ENCODE measurements at places on chromosomes 11 and 22.

DNA sequence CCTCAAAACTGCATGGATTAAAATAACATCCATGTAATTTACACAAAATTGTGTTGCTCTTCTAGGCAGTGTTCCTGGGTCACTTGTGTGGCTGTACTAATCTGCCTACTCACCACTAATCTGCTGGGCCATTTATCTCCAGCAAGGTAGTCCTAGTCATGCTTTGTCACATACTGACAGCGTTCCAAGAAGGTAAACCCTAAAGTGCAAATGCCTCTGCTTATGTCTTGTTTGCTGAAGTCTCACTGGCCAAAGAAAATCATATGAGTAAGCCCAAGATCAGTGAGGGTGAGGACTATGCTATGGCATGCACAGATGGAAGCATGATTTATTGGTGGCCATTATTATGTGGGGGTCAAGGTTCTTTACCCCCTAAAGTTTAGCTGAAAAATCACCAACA is 630.2 kb upstream of the LUZP2 start:
- DNase-seq, result no peak

DNA sequence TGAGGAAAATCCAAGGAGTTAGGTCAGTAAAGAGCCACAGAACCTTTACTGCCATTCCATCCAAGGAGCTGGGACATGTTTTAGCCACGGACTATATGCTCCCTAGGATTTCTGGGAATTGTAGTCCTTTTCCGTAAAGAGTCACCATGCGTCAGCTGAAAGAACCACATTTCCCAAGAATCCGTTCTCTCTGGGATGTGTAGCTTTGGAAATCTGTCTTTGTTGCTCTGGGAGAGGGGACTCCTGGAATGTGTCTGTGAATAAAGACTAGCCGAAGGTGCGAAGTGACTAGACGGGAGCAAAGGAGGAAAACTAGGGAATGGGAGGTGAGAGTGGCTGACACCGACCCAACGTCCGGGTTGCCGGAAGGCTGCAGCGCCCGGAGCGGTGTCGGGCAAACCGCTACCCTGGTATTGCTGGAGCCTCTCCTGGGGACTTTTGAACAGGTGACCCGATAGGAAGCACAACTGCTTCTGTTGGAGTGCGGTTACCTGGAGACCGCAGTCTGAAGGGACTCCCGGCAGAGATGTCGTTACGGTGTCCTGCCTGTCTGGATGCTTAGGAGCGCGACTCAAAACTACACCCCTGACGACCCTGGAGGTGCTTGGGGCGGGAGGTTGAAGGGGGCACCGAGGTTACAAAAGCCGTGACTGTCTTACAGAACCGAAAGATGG is at the start of gene IFTAP:
TSS of gene IFTAP (plus strand) at position 187 of the 674 bp plus-strand sequence. CDS start 15,602 bp downstream, outside the sequence.
- DNase-seq, result peak; percentile 8

DNA sequence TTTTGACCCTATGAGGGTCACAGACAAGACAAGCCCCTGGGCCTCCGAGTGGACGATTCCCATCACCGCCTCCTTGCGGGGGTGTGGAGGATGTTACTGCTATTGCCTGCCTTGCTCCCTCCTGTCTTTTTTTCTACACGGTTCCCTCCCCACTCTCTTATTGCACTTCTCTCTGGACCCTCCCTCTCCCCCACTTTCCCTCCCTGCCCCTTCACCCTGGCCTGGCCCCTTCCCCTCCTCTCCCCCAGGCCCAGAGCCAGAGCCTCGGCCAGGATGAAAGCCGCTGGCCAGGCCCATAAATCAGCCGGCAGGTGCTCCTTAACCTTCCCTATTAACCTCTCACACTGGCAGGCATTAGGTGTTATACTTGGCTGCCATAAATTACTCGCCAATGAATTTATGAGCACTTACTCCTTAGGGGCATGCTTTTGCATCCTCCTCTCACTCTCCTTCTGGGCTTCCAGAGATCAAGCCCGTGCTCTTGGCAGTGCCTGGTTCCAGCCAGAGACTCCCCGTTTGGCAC is 18.3 kb upstream of the ALX4 start:
- DNase-seq, result no peak

DNA sequence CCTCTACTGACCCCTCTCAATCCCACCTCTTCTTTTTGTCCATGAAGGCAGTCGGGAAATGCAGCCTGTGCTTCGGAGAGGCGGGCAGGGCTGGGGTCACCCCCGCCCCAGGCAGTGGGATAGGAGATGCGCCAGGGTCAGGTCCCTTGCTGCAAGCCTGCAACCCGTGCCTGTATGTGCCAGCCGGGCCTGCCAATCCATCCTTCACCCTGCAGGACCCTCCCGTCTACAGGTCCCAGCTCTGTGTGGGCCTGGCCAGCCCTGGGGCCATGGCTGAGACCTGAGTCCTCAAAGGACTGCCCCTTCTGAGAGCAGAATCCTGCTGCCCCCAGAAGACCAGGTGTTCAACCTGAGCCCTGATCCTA is 10.9 kb downstream of the ASCL2 start:
- DNase-seq, result no peak

- no peak for DNase-seq
Measured at GRCh38 chr11:67254798-67255197, 11.5 kb upstream of the GRK2 start.

GRCh38 chr11:69666261-69666660 is 8.9 kb downstream of the LTO1 start:
- no peak for DNase-seq

- no peak for DNase-seq
Measured at GRCh38 chr11:121965330-121965729, 150.7 kb downstream of the BLID start.

DNA sequence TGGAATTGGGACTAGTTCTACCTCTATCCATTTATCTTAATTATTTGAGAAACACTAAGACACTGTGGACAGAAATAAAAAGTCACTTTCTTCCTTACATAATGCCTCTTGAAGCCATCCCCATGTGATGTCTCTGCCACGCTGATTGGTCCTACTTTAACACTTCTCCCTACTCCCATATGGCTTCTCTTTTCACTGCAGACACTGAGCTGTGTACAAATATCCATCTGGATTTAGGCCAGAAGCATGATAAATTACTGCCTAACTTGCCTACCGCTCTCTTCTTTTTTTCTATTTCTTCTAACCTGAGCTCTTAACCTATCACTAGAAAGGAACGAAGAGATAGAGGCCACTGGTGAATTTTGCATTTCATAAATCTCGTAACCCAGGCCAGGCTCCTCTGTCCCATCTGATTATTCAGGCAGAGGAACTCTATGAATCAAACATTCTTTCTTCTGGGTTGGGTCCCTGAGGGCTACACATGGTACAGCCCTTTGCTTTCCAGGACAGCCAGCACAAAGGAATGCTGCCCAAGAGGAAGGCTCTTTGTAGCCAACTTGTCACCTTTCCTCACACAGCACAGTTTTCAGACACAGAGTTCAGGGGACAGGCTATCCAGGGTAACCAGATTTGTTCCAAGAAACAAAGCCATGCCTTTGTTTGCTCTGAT is 878.5 kb upstream of the LRRC4C start:
- no peak for DNase-seq

- DNase-seq, result no peak
Measured at GRCh38 chr11:102936864-102937509, 18.5 kb downstream of the MMP13 start.

DNA sequence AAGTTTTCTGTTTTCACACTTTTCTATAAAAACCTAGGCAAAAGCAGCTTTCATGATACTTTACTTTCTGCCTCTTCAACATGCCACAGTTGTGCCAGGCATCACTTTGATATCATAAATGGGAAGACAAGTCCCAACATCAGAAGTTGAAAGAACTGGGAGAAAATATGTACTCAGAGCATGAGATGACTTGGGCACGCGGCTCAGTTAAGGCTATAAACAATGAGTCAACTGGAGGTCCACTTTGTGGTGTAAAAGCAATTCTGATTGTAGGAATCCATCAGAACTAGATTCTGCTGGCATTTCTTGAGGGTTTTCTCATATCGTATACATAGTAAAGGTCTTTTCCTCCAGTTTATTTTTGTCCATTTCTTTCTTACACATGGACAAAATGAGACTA is 109.7 kb upstream of the USP47 start:
- no peak for DNase-seq

DNA sequence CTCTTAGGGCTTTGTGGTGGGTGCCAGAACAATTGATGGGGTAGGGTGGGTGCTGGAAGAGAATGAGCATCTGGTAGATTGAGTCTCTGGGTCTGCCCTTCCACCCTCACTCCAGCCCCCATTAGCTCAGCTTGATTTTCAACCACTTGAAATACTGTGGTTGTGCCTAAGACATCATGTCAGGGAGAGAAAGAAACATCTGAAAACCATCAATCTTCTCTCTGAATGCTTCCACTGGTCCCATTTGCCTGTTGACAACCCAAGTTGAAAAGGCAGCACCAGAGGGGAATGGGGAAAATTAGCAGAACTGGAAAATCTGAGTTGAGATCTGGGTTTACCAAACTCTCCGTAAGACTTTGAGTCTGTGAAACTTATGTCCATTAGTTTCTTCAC is 26.1 kb downstream of the CD44 start:
- no peak for DNase-seq

DNA sequence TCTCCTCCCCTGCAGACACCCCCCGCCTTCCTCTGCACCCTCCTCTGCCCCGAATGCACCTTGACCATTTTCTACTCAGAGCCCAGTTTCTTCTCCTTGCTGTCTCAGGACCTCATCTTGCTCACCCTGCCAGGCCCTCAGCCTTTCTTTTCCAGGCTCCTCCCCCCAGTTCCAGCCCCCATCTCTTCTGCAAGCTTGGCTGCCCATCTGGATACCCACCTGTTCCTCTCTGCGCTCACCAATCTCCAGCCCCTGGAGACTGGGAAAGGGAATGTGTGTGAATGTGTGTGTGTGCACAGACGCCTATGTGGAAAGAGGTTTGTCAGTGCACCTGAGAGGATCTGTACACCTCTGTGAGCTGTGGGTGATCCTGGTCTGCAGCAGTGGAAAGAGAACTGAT is 36.4 kb downstream of the SLC22A12 start:
- DNase-seq, result no peak

- DNase-seq, result no peak
Measured at GRCh38 chr11:124167826-124168231, 15.3 kb upstream of the OR10D3 start.

DNA sequence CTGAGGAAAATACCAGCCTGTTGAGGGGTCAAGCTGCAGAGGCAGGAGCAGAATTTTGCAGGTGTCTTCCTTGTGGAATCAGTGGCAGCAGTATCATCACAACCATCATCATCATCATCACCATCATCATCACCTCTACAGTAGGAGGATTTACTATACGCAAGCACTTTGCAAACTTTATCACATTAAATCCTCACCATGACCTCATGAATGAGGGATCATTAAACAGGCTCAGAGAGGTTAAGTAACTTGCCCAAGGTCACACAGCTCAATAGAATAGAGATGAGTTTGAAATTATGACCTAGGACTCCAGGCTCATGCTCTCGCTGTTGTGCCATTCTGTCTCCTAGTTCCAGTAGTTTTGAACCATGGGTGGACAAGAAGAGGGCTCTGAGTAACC is 25.6 kb downstream of the PTPN5 start:
- no peak for DNase-seq

GRCh38 chr11:100939571-100939970 is 190.0 kb downstream of the PGR start:
- no peak for DNase-seq

DNA sequence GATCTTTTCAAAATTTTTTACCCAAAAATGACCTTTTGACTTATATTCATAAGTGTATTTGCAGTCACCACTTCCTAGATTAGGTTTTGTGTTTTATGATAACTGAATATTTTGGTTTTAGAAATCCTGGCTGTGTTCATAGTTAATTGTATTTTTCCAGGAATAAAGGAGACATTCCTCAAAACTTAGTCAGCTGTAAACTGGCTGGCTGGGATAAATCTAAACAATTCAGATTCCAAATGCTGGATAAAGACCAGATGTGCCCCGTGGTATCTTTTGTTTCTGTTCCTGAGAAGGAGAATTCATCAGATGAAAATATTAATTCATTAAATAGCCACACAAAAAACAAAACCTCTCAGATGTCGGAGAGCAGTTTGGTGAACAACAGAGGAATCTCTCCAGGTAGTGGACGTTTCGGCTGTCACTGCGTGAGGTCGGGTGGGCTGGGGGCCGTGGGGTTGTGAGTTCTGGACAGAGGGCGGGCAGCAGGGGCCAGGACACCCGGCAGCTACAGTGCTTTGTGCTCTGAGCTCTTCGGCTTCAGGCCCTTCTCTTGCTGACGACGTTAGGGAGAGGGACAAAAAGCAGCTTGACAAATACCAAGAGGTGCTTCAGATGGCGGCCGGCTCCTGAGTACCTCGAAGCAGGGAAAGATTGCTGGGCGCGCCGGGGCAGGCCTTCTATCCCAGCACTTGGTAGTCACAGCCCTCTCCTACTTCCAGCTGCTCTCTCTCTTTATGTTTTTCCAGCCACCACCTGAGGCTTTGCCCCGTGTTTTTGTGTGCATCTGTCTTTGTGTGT is 24.6 kb downstream of the MOV10L1 start:
- no peak for DNase-seq

DNA sequence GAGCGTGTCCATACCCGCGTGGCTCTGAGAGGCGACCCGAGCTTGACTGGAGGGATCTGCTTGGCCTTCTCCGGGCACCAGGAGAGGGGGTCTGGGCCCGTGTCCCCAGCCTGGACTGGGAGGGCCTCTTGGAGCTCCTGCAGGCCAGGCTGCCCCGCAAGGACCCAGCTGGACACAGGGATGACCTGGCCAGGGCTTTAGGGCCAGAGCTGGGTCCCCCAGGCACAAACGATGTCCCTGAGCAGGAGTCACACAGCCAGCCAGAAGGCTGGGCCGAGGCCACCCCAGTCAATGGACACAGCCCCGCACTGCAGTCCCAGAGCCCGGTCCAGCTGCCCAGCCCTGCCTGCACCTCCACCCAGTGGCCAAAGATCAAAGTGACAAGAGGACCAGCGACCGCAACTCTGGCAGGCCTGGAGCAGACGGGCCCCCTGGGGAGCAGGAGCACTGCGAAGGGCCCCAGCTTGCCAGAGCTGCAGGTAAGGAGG is 38.2 kb downstream of the TRIOBP start:
- no peak for DNase-seq

DNA sequence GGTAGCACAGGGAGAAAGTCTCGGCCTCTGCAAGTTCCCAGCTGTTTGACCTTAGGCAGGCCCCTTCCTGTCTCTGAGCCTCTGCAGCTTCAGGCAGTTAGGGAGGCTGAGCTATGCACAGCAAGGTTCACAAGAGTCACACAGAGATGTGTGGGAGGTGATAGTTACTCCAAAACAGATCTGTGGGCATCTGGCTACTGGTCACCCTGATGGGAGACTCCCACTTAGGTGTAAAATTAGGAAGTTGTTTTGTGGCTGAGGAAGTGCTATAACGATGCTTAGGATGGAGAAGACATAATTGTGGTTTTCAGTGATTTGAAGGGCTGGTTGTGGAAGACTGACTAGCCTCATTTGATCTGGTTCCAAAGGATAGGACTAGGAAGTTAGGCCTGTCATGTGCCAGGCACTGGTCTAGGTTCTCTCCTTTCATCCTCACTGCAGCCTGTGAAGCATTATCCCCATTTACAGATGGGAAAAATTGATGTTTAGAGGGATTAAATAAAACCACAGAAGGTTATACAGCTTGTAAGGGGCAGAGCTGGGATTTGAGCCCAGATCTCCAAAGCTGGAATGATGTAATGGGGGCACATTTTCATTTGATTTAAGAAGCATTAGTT is 13.5 kb downstream of the ACO2 start:
- no peak for DNase-seq
